GM23338 (cell line): ENCODE measurements at places on chromosomes 5 and 9.
A peak's percentile ranks its signal among the peaks of the same experiment; 100 is the strongest.

GRCh38 chr5:149938791-149939358, 5.7 kb downstream of the PDE6A start:
- no peak for DNase-seq

DNA sequence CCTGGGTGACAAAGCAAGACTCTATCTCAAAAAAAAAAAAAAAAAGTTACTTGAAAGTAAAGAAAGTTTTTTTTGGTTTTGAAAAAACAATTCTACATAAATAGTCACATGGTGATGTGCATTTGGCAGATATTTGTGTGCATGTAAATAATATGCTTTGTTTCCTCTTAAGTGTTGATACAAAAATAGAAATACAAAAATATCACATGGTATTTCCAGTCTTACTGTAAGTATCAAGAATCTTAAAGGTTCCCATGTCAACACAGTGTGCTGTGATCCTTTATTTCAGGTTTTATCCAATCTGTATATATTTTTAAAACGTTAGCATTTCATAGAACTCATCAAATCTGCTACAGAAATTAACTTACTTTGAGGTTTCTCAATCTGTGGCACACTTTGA, 521.9 kb downstream of the TLE4 start:
- no peak for DNase-seq

- DNase-seq = peak; percentile 82
These were observed 578 bp upstream of the PSAT1 start for GRCh38 chr9:78296201-78296892.

DNA sequence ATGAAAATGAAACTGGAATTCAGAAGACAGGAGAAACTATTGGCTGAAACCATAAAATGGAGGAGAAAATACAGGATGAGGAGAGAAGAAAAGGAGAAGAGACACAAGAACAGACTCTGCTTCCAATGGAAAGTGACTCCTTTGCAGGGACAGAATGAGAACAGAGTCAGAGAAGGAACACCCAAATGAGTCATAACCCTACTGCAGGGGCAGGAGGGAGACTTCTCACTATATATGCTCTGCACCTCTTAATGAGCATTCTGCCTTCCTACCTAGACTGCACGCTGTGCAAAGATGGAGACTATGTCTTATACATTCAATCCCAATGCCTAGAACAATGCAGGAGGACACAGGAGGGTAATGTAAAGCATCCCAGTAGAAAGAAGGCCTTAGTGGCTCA, 2.1 kb downstream of the SAXO1 start:
- no peak for DNase-seq

DNA sequence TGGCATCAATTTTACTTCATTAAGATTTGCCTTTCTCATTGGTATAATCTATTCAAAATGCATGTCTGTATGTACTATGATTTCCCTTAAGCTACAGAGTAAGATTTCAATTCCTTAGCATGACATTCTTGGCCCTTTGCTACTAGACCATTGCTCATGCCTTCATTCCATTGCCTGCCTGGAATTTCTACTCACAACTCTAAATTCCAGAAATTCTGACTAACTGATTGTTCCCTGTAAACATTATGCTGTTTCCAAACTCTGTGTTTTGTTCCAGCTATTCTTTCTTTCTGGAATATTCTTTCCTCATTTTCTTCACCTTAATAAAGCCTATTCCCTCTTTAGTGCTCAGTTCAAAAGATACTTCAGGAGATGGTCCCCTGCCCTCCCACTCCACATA, 568.8 kb upstream of the SEMA6A start:
- DNase-seq = no peak

- DNase-seq = no peak
These were observed 37.5 kb downstream of the NAA35 start for GRCh38 chr9:85978496-85978895.

DNA sequence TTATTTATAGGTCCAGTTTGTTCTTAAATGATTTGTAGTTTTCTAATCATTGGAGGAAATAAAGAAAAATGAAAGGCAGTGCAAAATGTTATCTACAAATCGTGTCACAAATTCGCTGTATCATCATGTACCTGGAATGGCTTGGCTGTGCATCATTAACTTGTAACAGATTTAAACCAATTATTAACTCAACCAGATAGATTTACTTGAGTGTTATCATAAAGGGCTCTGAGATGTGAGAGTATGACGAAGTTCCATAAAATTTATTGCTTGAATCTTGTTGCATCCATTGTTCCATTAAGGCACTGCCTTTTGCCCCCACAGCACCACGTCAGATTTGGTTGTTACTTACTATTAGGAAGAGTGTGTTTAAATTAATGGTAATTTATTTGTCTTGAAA, 23.5 kb downstream of the PCSK5 start:
- no peak for DNase-seq

DNA sequence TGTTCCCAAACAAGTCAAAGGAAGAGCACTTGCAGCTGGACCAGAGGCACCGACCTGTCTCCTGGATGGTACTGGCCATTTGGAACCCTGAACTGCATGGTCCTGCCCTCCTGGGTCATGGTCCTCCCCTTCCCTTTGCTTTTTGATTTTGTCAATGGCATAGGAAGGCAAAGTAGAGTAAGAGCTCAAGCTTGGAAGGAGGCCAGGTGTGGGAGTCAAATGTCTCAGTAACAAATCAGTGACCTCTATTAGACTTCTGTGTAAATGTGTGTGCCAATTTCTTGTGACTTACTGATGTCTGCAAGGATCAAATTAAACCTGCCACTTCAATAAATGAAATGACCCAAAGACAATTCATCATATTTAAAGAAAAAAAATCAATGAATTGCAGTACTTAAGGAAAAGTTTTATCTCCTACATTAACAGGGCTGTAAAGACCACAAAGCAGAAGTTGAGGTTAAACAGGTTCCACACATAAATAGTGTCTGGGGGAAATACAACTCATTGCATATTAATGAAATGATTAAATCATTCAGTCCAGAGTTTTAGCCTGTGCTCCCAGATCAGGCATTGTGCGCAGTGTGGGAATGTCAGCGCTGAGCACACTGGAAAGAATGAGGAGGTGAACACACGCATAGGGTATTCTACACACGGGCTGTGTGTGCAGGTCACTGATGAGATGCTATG, 32.7 kb downstream of the OSMR start:
- no peak for DNase-seq

DNA sequence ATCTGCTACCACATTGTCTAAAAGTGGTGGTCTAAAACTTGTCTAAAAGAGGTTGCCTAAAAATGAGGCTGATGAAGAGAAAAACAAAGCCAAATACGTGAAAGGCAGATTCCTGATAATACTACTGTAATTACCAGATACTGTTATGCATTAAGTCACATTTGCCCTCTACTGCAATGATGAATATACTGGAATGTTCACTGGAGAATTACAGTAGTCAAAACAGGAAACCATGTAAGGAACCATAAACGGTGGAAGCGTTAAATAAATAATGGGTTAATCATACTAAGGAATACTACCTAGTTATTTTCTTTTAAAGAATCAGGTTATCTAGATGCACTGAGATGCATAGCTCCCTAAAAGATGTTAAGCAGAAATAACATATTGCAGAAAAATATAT, 201.3 kb downstream of the MCTP1 start:
- DNase-seq = no peak

- no peak for DNase-seq
These were observed 35.0 kb downstream of the RASGEF1C start for GRCh38 chr5:180173875-180174586.

GRCh38 chr5:83556190-83556589, 84.6 kb downstream of the VCAN start:
- no peak for DNase-seq

GRCh38 chr9:130308081-130308571, 42.6 kb downstream of the HMCN2 start:
- no peak for DNase-seq

DNA sequence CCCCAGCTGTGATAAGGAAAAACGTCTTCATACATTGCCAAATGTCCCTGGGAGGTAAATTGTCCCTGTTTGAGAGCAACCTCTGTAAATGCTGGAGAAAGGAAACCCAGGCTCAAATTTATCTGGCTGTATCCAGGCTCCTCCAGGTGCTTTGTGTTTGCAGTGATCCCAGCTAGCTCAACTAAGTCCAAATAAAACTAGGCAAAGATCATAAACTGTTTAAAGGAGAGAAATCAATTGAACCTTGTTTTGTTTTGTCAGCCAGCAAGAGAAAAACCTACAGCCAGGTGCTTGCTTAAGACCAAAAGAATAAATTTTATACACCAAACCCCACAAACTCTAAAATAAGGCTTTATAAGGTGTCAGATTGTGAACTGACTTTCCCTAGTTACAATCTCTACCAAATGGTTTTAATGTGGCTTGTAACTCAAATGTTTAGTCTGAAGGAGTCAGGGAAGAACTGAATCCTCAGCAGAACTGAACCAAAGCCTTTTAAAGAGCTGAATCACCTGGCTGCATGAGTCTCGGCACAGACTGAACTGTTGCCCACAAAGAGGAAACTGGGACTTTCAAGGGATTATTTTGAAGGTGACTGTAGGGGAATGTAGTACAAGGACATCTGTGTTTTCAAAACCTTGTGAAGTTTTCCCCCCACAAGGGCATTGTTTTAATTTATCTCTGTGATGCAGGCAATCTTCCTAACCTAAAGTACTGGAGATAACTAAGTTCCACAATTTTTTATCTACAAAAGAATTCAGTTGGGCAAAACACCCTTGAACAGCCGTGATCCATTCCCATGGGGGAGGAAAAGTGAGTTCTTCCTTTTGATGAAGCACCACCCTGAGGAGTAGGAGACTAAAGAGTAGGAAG, 201.7 kb upstream of the TARS1 start:
- no peak for DNase-seq

DNA sequence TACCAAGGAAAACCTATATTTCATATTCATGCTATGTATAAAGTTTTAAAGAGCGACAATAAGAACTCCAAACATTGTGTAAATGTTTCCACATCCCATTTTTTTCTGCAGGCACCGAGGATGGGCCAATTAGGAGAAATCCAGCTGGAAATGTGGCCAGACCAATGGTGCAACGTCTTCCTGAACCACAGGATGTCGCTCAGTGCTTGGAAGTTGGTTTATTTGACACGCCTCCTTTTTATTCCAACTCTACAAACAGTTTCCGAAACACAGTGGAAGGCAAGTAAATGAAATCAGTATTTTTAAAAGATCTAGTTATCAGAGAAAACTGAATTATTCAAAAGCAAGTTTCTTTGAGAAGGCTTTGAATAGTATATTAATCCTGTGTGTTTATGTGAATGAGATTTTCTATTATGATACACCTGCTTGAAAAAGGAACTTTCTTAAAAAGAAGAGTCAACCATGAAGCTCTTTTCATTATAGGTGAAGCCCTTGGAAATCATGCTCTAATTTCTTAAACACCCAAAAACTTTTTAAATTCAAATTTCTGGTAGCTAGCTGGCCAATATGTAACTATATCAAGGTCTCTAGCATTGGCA, 9.1 kb downstream of the TYRP1 start:
- DNase-seq = peak; percentile 85

GRCh38 chr5:95178046-95178651, 106.7 kb downstream of the MCTP1 start:
- DNase-seq = peak; percentile 90

DNA sequence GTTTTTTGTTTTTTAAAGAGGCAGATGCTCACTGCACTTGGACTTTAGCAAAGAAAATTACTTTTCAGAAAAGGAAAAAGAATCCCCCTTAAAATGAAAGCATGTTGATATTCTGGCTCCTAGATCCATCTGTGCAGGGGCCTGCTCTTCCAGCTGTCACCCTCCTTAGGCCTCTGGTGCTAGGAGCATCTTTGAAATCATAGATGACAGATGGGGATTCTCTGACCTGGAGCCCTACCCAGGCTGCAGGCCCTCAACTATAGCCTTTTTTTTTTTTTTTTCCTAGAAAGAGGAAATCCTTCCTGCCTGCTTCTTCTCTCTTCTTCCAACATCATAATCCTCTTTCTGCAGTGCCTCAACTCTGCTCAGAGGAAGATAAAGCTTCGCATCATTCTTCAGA, 16.3 kb upstream of the DCP2 start:
- DNase-seq = no peak

DNA sequence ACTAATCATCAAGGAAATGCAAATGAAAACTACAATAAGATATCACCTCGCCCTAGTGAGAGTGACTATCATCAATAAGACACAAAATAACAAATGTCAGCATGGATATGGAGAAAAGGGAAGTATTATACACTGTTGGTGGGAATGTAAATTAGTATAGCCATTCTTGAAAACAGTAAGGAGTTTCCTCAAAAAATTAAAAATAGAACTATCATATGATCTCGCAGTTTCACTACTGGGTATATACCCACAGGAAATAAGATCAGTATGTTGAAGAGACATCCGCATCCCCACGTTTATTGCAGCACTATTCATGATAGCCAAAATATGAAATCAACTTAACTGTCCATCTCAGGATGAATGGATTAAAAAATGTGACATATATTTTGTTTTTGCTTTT, 31.6 kb upstream of the STK32A start:
- no peak for DNase-seq

DNA sequence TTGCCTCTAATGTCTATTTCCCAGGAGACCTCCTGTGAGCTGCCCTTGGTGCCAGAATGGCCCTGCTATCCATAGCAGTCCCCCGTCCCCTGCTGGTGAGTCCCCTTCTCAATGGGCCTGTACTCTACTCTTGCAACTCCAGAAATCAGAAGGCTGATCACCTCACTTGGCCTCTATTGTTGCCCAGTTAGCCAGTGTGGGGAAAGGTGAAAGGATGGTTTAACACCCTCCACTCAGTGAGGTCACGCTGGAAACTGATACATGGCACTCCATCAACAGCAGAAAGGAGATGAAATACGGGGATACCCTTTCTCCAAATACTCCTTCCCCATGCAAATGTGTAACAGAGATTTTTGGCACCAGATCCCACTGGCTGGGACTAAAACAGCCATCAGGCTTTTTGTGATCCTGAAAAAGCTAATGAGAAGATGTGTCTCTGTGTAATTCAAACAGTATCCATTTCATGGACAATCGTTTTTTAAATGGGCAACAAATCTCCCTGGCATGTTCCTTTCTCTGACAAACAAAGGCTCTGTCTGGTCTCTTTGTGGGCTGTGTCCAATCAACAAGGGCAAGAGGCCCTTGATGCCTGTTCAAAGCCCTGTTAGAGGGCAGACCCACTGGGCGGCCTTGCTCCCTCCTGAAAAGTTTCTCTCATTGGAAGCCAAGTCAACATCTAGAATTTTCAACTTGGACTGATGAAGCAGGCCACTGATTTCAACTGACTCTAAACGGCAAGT, 343.7 kb downstream of the SPOCK1 start:
- no peak for DNase-seq

DNA sequence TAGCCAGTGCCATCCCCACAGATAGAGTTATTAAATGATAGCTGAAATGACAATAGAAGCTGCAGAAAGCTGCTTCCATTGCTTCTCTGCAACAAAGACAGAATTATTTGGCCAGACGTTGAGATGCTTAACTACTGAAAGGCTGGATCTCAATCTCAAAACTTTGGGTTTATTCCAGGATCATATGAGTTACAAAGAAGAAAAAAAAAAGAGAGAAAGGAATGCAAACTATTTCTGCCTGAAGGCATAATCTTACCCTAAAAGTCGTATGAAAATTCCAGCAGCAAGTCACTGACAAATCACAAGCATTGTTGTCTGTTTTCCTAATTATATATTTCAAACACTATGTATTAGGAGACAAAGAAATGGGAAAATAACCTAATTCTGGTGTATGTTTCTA, 12.8 kb upstream of the TYRP1 start:
- DNase-seq = peak; percentile 67

GRCh38 chr5:145887217-145887616, 14.4 kb upstream of the GRXCR2 start:
- DNase-seq = no peak
